ENCODE measurements at places on chromosomes 7 and 10. TPM values are rescaled to one million over a fixed set of nuclear protein-coding genes. Genes with fewer than 3 reads are reported as not detected.

The NYAP1 gene
- 5.4 TPM for total RNA-seq

The WNT2 gene
- total RNA-seq: not detected

The NPFFR1 gene
- total RNA-seq: not detected

The METTL27 gene
- 0.70 TPM for total RNA-seq

The GIMAP8 gene
- total RNA-seq: 157 TPM

The LRRC18 gene
- total RNA-seq: not detected

The NKX6-2 gene
- total RNA-seq: not detected

The TMEM236 gene
- 0.17 TPM for total RNA-seq

The MYH16 gene
- not detected for total RNA-seq

The ABCB4 gene
- 0.14 TPM for total RNA-seq

The AKR1D1 gene
- total RNA-seq: not detected

The CLDN4 gene
- 1.2 TPM for total RNA-seq

The SLC26A3 gene
- not detected for total RNA-seq

The CNNM1 gene
- total RNA-seq: not detected

The GRM3 gene
- not detected for total RNA-seq

The MYL7 gene
- total RNA-seq: not detected

The CLCN1 gene
- total RNA-seq: not detected

The CDNF gene
- 0.56 TPM for total RNA-seq

The FGFR2 gene
- total RNA-seq: 0.42 TPM

The ARHGAP22 gene
- 19.0 TPM for total RNA-seq

The MBL2 gene
- total RNA-seq: not detected

The RPEL1 gene
- 0.17 TPM for total RNA-seq

The TRIM24 gene
- total RNA-seq: 14.5 TPM

The AOC1 gene
- not detected for total RNA-seq
